HS-27A (cell line): ENCODE measurements at places on chromosomes 1 and 21.

GRCh38 chr1:22257290-22258275 lies 114.7 kb upstream of the WNT4 start:
- no peak for DNase-seq

- no peak for DNase-seq
Measured at GRCh38 chr1:223203034-223203408, 60.0 kb upstream of the TLR5 start.

GRCh38 chr1:29878501-29878900 lies 642.2 kb downstream of the PTPRU start:
- DNase-seq, result no peak

GRCh38 chr1:47732489-47732888 lies 264.7 kb downstream of the TRABD2B start:
- no peak for DNase-seq

DNA sequence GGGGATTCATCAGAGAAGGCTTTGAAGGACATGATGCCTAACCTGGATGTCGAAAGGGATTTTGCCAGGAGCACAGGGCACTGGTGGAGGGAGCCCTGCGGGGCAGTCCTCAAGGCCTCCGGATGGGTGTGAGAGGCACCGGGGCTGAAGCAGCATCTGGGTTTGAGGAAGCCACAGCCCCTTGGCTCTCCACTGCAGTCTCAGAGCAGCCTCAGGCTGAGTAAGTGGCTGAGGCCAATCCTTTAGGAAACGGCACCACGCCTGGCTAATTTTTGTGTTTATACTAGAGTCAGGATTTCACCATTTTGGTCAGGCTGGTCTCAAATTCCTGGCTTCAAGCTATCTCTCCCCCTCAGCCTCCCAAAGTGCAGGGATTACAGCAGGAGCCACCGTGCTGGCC lies 12.0 kb downstream of the ERVH48-1 start:
- DNase-seq, result no peak

DNA sequence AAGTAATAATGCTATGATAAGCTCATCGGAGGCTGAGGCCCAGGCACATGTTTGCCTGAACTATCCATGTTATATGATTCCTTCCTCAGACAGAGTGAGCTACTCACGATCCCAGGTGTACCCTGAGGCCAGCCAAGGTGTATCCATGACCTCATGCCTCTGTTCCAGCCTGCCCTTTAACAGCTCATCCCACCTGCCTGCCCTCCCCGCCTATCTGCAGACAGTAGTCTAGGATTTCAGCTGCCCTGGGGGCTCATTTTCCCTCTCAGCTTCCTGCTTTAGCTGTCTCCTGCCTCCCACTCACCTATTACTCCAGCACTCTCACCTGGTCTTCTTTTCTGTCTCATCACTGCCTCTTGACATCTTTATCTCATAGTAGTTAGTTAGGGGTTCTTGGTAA lies 1.9 kb upstream of the IL24 start:
- DNase-seq, result no peak

DNA sequence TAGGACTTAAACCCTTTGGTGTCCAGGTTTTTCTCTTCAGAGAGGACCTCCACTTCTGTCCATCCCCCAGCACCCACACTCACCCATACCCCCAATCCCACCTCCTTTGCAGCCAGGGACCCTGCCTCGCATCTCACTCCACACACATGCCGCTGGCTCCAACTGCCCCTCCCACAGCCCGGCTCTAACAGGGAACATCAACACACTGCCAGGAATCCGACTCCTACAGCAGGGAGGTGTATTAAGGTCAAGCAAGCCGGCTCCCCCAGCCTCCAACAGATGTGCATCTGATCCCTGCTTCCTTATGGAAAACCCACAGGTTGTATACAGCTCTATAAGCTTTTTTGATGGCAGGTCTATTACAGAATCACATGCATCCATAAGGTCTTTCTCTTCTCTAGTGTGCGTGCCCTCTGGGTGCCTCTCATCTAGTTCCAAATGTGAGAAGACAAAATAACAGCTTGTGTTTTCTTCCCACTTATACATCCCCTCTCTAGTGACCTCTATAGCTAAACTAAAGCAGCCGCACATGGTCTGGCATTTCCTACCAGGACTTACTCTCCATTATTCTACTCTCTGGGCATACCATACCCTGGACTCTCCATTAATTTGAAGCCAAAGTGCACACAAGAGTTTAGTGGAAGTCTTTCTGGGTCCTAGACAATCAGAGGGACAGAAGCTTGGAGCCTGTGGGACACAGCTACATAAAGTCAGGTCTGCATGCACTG lies 16.3 kb downstream of the PIK3C2B start:
- DNase-seq, result no peak

DNA sequence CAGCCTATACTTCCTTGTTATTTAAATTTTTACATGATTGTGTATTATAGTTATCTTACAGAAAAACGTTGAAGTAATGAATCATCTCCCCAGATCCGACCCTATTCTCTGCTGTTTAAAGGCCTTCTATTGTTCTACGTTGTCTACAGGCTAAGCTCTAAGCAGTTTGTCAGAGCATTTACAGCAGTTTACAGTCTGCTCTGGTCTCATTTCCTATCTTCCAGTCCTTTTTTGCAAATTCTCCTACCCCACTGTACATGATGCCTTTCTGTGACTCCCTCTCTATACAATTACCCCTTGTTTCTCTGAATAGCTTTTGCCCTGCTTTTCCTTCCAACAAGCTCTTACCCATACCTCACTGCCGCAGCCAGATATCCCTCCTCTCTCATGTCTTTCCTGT lies 319.2 kb upstream of the FMN2 start:
- no peak for DNase-seq

DNA sequence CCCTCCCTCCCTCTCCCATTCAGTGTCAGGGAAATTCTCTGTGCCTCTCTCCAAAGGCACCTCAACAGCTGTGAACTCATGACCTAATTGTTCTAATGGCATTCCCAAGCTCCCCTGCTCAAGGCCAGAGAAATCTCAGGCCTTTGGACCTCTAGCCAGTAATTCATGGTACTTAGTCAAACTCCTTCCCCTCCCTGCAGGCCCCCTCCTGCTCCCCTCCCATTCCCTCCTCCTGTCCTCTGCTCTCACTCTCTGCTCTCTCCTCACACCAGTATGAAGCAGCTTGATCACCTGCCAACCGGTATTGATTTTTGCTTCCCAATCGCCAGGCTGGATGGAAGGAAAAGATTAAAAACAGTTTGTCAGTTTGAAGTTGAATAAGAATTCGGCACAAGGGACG lies 370.5 kb upstream of the PBX1 start:
- DNase-seq, result no peak

DNA sequence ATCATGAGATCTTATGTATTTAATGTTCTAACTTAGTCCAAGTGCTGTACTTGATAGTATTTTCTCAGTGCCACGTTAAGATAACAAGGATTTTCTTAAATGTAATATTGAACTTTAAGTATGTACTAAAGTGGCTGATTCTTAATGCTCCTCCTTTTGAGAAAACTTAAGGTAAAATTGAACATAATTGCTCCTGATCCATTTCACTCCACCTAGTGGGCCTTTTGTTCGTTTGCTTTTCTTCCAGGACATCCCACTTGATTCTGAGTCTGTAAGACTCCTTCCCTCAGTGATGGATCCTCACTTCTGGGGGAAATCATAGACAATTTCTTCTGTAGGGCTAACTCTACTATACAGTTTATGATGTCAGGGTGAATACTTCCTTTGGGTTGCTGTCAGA lies 173.1 kb downstream of the LMO4 start:
- DNase-seq, result no peak

DNA sequence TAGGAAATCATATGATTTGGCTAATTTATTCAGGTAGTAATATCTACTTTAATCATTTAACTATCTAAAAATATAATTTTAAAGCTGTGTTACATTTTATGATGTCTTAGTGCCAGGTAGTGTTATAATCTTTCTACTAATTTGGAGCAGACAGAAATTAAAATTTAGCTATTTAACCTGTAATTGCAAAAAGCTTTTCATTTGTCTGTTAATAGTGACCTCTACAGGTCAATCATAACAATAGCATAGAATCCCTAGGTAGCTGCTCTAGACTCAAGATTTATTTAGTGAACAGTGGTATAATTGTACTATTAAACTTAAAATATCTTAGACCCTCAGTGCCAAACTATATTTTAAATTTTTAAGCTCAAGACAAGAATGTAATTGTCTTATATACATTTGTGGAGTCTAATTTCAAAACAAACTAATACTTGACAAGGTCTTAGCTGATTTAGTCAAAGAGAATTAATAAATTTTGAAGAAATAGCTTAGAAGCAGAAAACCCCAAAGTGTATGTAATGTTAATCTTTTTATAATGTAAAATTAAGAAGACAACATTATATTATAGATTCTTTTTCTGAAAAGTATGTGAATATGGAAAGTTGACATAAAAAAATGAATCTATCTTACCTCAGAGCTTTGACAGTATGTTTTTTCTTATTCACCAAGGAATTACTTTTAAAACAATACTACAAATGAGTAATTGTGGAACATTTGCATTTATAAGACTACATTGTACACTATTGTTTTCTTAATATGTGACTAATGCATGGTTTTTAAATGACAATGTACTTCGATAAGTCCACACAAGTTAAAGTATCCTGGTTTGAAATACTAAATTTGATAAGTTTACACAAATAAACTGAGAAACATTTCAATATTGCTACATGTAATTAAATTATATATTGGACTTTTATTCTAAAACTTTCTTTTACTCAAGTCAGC lies 64.1 kb upstream of the RNPC3 start:
- no peak for DNase-seq

DNA sequence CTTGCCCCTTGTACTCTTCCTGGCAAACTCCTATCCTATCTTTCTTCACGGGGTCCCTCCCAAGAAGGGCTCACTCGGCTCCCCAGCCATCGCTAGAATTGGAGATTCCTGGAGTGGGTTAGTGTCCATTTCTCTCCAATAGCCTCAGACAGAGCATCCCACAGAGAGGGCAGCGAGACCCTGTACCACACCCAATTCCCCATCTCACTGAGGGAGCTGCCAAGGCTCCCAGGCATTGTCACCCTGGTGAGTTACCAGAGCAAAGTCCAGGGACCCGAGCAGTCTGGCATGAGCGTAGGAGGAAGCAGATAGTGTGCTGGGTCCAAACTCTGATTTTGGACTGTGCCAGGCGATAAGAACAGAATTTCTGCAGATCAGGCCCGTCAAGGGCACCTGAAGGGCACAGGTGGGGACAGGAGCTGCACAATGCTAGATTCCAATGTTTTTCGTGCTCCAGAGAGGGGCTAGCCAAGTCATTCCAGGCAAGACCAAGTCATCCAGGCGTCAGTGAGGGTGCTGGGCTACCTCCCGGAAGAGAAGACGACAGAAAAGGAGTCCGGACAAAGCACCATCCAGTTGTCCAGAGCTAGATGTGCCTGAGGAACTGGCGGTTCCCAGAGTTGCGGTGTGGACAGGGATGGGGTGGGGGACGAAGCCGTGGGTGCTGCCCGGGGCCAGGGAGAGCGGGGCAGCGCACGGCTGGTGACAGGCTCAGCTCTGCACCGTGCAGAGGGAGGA lies 15.3 kb downstream of the AKR7A3 start:
- no peak for DNase-seq

GRCh38 chr1:53391296-53391695 lies 63.4 kb upstream of the LRP8 start:
- DNase-seq, result no peak

GRCh38 chr1:175155936-175156335 lies 36.6 kb downstream of the KIAA0040 start:
- DNase-seq, result no peak

- no peak for DNase-seq
Measured at GRCh38 chr1:118627435-118627834, 360.7 kb downstream of the TBX15 start.

DNA sequence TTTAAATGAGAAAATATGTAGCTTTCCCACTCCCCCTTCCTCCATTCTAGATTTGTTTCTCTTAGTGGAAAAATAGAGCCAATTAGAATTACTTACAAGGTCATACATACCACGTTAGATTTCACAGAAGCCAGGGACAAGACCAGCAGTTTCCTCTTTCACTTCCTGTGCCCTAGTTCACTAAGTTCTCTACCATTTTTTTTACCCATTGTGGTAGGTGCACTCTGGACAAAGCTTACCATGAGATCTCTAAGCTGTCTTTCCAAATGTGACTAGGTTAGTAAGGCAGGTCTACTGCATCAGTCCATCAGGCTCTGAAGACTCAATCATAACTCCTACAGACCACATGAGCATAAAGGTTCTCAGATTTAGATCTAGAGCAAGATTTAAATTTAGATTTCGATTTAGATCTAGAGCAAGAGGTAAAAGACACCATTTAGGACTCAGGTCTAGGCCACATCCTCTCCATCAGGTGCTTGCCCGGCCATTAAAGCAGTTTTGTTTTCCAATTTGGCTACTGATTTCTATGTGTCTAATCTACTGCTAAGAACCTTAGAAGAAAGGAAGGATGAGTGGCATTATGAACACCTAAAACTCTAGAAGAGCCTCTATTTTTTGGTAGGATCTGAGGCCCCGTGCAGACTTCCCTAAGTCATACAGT lies 235.3 kb downstream of the FAF1 start:
- no peak for DNase-seq

DNA sequence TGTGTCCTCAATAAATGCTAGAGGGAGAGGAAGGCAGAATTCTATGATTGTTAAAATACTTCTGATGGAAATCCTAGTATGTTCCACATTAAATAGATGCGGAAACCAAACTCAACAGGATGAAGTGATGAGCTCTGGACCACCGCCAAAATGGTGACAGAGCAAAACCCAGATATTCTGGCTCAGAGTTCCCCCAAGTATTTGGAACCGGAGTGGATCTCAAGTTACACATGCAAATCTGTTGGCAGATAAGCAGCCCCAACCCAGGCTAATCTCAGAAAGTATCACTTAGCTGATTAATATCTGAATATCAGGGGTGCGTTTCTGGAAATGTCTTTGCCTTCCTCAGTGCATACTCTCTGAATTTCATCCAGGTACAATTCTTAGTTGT lies 17.4 kb upstream of the GRHL3 start:
- DNase-seq, result no peak

GRCh38 chr1:911875-912739 lies 11.6 kb upstream of the SAMD11 start:
- no peak for DNase-seq

DNA sequence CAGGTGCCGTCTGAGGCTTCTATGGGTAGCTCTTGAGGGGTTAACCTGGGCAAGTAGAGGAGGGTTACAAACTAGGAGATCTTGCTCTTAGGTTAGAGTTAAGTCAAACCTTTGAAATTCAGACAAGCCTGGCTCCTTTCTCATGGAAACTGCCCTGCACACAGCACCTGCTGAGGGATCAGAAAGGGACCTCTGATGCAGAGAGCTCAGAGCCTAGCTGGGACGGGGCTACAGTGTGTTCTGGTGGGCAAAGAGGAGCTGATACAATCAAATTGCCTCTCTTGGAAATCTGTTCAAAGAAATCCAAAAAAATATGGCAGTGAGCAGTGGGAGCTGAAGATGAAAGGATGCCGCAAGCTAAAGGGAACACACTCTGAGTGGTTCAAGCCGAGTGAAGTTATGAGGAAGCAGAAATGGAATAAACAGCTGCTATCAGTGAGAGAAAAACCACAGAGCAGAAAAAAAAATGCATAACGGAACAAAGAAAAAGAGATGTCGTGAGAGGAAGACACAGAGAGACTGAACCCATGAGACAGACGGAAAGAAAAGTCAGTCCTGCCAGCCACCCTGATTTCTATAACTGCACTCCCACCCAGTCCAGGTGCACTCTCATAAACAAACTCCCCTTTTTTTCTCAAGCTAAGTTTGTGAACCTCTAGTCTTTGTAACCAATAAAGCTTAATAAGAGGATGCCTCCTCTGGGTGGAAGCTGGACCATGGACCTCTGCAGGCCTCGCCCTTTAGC lies 26.6 kb downstream of the PAFAH2 start:
- no peak for DNase-seq

GRCh38 chr1:114558544-114558943 lies 22.9 kb downstream of the BCAS2 start:
- DNase-seq, result no peak
